ENCODE measurements at places on chromosomes 16 and 17.

- DNase-seq = no peak
These were observed 21.3 kb downstream of the CIBAR2 start for GRCh38 chr16:85090873-85091521.

- no peak for DNase-seq
These were observed 4.7 kb upstream of the KRTAP3-1 start for GRCh38 chr17:41013606-41014005.

- no peak for DNase-seq
These were observed 17.2 kb upstream of the FOXF1 start for GRCh38 chr16:86492961-86493629.

- no peak for DNase-seq
These were observed 747.1 kb downstream of the KCNJ2 start for GRCh38 chr17:70916469-70916868.

GRCh38 chr16:90054554-90054953 lies 22.6 kb downstream of the PRDM7 start:
- DNase-seq = no peak
